ENCODE measurements at places on chromosomes 2 and 18.
A peak's percentile ranks its signal among the peaks of the same experiment; 100 is the strongest.

DNA sequence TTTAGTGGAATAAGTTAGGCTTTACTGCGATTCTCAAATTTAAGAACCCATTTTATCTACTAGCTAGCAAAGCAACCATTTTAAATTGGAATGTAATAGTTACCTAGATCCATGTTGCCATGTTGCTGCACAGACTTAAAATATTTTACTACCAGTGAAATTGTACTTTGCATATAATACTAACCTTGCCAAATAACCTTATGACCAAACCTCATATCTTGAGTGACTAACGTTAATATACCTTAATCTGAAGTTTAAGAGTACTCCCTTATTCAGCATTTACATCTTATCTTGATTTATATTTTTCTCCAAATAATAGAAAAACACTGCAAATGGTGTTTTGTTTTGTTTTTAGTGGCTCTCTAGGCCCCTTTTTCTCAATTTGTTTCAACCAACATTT, 50.3 kb upstream of the NAB1 start:
- DNase-seq, result no peak

- DNase-seq, result peak; percentile 16
Observed at GRCh38 chr18:14767474-14767873, 19.5 kb downstream of the ANKRD30B start.

GRCh38 chr2:160252278-160252887, 52.3 kb upstream of the ITGB6 start:
- DNase-seq, result peak; percentile 77

DNA sequence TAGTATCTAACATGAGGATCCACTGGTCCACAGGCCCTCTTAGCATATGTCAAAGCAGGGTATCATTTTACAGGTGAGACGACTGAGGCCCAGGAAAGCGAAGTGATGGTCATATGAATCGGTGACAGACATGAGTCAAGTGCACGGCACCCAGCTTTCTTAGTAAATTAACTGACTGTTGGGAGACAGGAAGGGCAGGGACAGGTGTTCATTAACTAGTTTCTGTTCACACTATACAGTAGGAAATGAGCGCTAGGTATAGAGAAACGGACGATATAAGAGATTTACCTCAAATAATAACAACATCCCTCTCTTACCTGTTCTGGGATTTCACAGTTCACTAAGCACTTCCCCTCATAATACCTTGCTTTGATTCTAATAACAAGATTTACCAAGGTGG, 1.7 kb upstream of the SMARCAL1 start:
- no peak for DNase-seq

- peak; percentile 50 for DNase-seq
Observed at GRCh38 chr2:191325651-191326365, 80.6 kb downstream of the MYO1B start.

GRCh38 chr2:60408207-60408606, 145.2 kb downstream of the BCL11A start:
- no peak for DNase-seq

GRCh38 chr2:74093426-74093825, 54.3 kb downstream of the BOLA3 start:
- DNase-seq, result no peak

DNA sequence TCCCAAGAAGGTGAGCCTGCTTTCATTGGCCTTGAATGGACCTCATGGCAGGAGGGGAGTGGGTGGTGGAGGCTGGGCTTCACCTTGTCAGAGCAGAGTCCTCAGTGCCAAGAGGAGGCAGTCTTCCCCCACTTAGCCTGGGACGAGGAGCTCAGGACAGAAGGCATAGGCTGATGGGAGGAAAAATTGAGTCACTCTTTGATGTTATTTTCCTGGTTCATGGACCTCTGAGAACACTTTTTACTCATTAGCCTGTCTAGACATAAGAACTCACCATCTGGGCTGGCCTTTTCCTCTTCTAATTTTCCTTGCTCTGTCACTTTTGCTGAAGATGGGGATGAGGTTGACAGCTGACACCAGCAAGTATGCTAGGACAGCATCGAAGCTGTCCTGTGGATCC, 225.7 kb upstream of the TNP1 start:
- no peak for DNase-seq

- DNase-seq, result peak; percentile 62
Observed at GRCh38 chr18:37385846-37386778, 179.5 kb downstream of the CELF4 start.

GRCh38 chr2:239601201-239601851, 200.5 kb upstream of the HDAC4 start:
- DNase-seq, result no peak

GRCh38 chr2:64233376-64233922, 89.2 kb upstream of the PELI1 start:
- no peak for DNase-seq

DNA sequence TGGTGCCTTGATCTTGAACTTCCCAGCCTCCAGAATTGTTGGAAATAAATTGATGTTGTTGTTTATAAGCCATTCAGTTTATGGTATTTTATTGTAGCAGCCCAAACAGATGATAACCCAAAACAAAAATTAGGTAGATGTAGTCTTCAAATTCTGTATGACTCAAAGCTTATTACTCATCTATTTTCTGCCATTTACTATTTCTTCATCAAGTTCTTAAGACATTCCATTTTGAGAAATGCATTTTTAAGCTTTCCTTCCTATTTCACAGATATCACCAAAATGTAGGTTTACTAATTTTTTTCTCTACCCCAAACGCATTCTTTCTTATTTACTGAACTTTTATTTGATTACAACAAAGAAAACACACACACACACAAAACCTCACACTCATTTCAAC, 148.2 kb downstream of the RND3 start:
- no peak for DNase-seq

- no peak for DNase-seq
Observed at GRCh38 chr18:10297086-10297485, 157.3 kb upstream of the APCDD1 start.

- peak; percentile 36 for DNase-seq
Observed at GRCh38 chr2:235324324-235324723, 169.5 kb upstream of the AGAP1 start.

GRCh38 chr18:25517881-25518715, 166.1 kb upstream of the ZNF521 start:
- peak; percentile 27 for DNase-seq

- no peak for DNase-seq
Observed at GRCh38 chr2:235070063-235070706, 118.4 kb downstream of the SH3BP4 start.

GRCh38 chr2:39666491-39667101, 879 bp downstream of the TMEM178A start:
- peak; percentile 20 for DNase-seq

GRCh38 chr2:40725040-40725439, 273.1 kb upstream of the SLC8A1 start:
- DNase-seq, result no peak

DNA sequence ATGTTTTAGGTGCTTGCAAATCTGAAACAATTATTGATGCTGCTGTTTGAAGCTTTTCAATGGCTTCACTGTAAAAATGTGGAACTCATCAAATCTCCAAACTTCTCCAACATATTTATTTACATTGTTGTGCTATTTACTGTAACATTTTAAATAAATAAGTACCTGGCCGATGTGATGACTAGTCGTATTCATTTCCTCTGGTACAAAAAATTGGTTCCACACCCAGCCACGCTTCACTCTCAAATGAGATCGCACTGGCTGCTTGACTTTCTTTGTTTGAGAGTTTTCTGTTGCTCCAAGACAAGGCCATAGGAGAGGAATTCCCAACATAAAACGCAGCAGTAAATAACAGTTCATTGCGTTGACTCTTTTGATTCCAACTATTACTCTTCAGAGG, 32.0 kb downstream of the CDH19 start:
- no peak for DNase-seq

DNA sequence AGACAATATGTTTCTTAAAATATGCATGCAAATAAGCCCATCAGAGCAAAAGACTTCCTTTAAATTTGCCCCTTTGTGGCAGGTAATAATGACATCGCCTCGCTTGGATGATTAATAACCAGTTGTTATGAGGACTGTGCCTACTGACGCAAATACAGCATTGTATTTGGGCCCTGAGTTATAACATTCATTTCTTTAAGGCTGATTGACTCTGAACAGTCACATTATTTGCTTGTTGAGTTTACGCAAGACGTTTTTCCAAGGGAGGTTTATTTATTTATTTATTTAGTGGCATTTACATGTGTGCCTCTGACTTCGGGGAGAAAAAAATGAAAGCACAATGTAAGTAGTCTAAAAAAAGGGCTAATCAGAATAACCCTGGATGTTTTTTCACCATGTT, 88.3 kb downstream of the SLC8A1 start:
- no peak for DNase-seq

- peak; percentile 78 for DNase-seq
Observed at GRCh38 chr2:64857581-64858471, 131.4 kb upstream of the SLC1A4 start.

DNA sequence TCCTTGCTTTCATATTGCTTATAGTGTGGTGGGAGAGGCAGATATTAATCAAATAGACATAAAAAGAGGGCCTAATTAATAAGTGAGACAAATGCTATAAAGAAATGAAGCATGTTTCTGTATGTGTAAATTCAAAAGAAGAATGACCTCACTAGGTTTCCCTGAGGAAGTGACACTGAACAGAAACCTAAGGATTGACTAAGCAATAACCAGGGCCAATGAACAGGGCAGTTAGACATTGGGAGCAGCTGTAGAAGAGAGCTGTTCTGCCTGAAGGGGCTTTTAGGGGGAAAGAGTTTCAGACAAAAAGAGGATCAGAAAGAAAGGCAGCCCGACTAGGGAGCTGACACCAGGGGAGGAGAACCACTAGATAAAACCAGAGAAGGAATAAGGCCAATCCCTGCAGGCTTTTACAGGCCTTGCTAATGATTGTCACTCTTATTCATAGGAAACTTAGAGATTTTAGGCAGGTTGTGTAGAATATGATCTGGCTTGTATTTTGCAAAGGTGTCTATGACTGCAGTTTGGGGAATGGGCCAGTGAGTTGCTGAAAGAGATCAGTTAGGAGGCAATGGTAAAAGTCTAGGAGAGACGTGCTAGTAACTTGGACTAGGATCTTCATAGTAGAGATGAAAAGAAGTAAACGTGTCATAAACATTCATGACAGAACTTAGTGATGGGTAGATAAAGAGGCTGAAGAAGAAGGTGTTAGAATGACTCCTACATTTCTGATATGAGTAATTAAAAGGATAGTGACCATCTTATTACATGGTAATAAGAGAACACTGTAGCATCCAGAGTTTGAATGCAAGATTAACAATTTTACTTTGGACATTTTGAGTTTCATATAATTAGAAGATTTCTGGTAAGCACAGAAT, 26.8 kb upstream of the NABP1 start:
- no peak for DNase-seq

- no peak for DNase-seq
Observed at GRCh38 chr2:10228611-10229365, 73.9 kb upstream of the HPCAL1 start.

DNA sequence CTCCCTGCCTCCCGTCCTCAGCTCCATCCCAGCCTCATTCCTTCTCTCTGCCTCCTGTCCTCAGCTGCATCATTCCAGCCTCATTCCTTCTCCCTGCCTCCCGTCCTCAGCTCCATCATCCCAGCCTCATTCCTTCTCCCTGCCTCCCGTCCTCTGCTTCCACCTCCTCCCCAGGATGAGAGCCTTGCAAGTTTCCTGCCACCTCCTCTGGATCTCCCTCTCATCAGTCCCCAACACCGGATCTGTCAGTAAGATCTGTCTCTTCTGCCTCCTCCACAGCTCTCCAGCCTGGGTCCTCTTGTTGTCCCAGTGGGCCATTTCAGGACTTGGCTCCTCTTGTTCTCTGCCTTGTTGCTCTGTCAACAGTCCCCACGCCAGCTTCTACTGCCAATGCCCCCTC, 130.9 kb downstream of the NDUFA10 start:
- no peak for DNase-seq

- DNase-seq, result no peak
Observed at GRCh38 chr2:6917071-6917760, at the start of gene RNF144A. Gene RNF144A (plus strand): TSS chr2:6917412. CDS start chr2:6996927, 79,515 bp downstream.

GRCh38 chr2:36485521-36485920, 112.4 kb downstream of the FEZ2 start:
- peak; percentile 62 for DNase-seq

GRCh38 chr18:43515481-43515880, 238.2 kb upstream of the SYT4 start:
- DNase-seq, result no peak

- DNase-seq, result no peak
Observed at GRCh38 chr18:45863469-45863868, 38.0 kb downstream of the SIGLEC15 start.

DNA sequence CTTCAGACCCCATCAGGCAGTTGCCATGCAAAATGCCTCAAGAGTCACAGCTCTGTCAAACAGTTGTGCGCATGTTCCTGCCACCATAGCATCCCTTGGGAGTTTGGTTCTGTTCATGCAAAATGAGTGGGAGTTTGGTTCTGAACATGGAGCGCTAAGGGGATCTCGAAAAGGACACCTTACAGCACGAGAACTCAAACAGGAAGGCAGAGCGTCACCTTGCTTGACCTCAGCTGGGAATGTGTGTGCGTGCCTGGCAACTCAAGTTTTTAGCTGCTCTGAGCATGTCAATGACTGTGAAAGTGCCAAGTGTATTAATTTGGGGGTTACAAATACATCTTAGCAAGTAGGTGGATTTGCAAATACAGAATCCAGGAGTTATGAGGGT, 16.6 kb downstream of the MALL start:
- DNase-seq, result no peak

- no peak for DNase-seq
Observed at GRCh38 chr18:26656431-26656943, 108.1 kb upstream of the KCTD1 start.

DNA sequence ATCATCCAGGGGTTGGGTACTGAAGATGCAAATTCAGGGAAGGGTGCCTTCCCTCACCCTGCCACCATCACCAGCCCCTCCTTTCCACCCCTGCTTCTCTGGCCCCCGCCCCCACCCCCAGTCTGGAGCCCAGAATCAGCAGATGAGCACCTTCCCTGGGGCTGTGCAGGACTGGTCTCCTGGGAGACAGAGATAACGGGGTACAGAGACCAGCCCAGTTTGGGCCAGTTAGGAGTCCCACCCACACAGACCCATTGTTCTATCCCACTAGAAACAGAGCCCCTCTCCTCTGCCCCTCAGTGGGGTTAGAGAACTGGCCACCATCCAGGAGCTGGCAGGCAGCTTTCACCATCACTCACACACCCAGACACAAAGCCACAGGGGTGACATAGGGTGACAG, 4.5 kb upstream of the CRYBA2 start:
- DNase-seq, result no peak

- DNase-seq, result peak; percentile 21
Observed at GRCh38 chr2:83224591-83225200, 1234.4 kb downstream of the SUCLG1 start.

- DNase-seq, result no peak
Observed at GRCh38 chr2:121579309-121579708, 48.6 kb downstream of the RNU4ATAC start.

DNA sequence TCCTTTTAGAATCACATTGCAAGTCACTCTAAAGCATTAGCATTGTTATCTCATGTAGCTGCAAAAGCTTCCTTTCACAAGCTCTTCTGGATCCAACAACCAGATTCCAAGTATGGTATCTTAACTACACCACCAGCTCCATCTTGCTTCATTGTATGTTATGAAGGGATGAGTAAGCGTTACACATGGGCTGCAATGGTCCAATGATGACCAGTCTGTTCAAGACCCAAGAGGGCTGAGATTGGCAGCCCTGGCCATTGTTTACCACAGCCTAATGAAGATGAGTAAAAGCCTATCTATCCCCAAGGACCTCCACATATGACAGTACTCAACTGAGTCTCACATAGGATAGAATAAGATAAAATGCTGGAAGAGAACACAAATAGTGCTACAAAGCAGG, 6.3 kb downstream of the CFLAR start:
- DNase-seq, result no peak

Data from myocyte (in vitro differentiated cells).